ENCODE measurements at places on chromosomes 7 and 10.

- DNase-seq, result no peak
These were observed 121.5 kb upstream of the ZNF438 start for GRCh38 chr10:31153161-31153560.

- no peak for DNase-seq
These were observed 19.5 kb upstream of the RHEB start for GRCh38 chr7:151539088-151539671.

DNA sequence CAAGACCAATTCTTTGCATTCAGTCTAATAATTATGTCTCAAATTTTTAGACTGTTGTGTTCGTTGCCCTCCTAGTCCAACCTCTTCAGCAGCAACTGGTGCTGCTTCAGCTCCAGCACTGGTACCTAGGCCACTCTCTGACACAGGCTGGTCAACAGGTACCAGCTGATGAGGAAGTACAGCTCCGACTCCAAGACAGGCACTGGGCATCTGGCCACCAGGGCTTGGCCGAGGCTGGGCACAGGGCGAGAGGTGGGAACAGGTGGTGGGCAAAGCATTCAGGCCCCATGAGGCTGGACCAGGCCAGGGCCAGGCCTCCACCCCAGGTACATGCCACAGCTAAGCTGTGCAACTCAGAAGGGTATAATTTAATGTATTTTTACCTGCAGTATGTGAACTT lies 151.5 kb upstream of the AGR3 start:
- DNase-seq, result no peak

DNA sequence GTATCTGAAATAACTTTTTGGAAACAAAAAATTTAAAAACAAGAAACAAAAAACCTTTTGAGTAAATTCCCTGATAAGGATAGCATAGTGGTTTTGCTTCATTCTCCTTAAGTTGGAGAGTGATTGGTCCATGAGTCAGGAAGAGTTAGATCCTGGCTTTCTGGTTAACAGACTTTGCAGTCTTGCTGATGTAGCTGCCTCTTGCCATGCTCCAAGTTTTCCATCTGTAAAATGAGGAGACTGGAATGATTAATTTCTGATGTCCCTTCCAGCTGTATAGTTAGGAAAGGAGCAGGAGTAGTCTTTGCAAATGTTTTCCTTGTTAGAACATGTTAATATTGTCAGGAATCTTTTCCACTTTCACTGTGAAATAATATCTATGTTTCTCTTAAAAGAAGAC lies 266.6 kb downstream of the DNAJB9 start:
- no peak for DNase-seq

DNA sequence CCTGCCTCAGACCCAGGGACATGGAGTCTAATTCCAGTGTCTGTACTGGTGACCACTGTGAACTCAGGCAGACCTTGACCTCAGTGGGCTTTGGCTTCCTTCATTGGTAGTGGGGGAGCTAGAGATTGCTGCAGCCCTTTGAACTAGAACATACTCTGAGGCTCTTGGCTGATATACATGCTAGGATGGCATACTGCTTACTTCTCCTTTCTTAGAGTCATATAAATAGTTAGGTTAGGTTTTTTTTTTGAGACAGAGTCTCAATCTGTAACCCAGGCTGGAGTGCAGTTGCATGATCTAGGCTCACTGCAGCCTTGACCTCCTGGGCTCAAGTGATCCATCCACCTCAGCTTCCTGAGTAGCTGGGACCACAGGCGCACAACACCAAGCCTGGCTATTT lies 49.7 kb downstream of the TMEM178B start:
- DNase-seq, result no peak
